Calu3 (cell line): ENCODE measurements at places on chromosomes 16 and 17. TPM values are rescaled to one million over a fixed set of nuclear protein-coding genes. Genes with fewer than 3 reads are reported as not detected.

PLEKHM1 gene
- 82.4 and 107 TPM in 2 replicates for total RNA-seq

NUDT7 gene
- total RNA-seq = 6.1 and 7.2 TPM in 2 replicates

DDX19B gene
- total RNA-seq = 44.6 and 45.2 TPM in 2 replicates

- peaks cover 45% of the 10 kb centered on the region for H3K27me3 ChIP-seq
- no peaks in the 10 kb centered on the region for H3K4me1 ChIP-seq
- no peak for DNase-seq
- H3K27ac ChIP-seq = no peak overlapping the region
Observed at GRCh38 chr16:73846356-73846755, 450.3 kb upstream of the PSMD7 start.

DNA sequence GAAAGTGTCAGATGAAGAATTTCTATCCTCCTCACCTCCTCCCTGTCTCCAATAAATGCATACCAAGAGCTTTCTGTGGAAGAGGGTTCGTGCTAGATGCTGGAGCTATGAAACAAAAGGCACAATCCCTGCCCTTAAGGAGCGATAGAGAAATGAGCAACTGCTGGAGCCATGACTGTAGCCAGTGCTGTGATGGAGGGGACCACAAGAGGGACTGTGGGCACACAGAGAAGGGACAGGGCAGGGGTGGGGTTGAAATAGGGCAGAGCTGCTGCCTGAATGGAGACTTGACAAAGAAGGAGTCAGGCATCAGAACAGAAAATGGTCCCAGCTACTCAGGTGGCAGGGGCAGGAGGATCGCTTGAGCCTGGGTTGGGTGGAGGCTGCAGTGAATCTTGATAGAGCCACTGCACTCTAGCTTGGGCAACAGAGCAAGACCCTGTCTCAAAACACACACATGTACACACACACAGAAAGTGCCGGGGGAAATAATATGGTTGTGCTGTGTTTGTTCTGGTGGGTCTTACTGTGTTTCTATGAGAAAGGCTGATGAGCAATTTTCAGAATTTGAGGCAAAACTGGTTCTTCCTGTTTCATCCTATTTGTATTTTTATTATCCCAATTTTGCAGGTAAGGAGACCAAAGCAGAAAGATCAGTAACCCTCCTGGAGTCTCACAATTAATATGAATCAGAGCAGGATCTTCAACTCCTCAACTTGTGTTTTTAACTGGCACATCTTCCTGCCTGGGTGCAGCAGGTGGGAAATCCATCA lies 16.5 kb downstream of the TMEM98 start:
- H3K4me3 ChIP-seq = no peak overlapping the region
- H3K27ac ChIP-seq = no peak overlapping the region

GRCh38 chr17:3475251-3475685 lies 529 bp upstream of the ASPA start:
- H3K4me1 ChIP-seq = peaks cover 13% of the 10 kb centered on the region
- H3K27me3 ChIP-seq = peaks cover 21% of the 10 kb centered on the region
- H3K4me3 ChIP-seq = no peak overlapping the region
- no peaks in the 10 kb centered on the region for H3K36me3 ChIP-seq
- no peak overlapping the region for H3K27ac ChIP-seq
- no peak for DNase-seq

DNA sequence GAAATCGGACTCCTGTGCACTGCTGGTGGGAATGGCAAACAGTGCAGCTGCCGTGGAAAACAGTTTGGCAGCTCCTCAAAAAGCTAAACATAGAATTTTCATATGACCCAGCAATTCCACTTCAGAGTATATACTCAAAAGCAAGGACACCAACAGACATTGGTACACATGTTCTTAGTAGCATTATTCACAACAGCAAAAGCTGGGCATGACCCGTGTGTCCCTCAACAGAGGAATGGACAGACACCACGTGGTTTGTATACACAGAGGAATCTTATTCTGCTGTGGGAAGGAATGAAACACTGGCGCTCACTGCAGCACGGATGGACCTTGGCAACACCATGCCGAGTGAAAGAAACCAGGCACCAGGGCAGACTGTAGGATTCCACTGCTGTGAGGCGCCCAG lies 16.0 kb downstream of the NPTX1 start:
- no peak overlapping the region for H3K27ac ChIP-seq
- peaks cover 11% of the 10 kb centered on the region for H3K4me1 ChIP-seq
- H3K36me3 ChIP-seq = no peaks in the 10 kb centered on the region
- peaks cover 58% of the 10 kb centered on the region for H3K27me3 ChIP-seq

DNA sequence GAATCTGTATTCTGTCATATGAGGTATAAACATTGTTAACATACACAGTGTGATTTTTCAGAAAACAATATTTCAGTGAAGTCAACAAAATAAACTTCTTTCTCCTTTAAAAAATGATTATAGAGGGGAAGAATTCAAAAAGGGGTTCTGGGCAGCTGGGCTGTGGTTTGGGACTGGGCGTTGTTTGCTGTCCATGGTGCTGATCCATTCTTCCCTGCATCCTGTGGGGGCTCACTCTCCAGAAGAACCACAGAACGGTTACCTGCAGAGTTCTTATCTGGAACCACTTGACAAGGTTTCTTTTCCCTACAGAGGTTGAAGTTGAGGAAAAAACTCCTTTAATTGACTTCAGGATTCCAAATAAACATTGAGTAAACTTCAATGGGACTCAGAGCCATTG lies 1091.0 kb downstream of the CDH8 start:
- H3K4me3 ChIP-seq = no peak overlapping the region
- DNase-seq = no peak
- no peak overlapping the region for H3K27ac ChIP-seq
- no peaks in the 10 kb centered on the region for H3K4me1 ChIP-seq
- no peaks in the 10 kb centered on the region for H3K36me3 ChIP-seq

DNA sequence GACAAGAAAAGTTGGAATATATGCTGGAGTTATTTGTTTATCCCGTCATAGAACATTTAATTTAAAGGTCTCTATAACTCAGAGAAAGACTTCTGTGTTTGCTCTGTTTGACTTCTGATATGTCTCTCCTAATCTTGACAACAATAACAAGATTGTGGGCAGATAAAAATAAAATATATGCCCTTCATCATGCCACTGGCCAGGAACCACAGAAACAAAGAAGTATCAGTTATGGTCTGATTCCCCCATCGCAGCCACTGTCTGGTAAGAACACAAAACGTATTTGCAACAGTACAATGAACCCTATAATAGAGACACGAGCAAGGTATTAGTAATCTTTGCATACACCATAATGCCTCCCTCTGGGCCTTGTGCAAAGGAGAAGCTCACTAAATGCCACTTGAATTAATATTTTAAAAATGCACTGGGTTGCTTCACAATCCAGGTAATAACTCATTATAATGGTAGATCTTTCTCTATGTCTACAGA lies 1498.3 kb downstream of the CDH11 start:
- no peaks in the 10 kb centered on the region for H3K36me3 ChIP-seq
